KG1 (cell line): ENCODE measurements at places on chromosomes 3 and 15.

- DNase-seq: no peak
Measured at GRCh38 chr3:114569186-114569585, 275.4 kb downstream of the TIGIT start.

DNA sequence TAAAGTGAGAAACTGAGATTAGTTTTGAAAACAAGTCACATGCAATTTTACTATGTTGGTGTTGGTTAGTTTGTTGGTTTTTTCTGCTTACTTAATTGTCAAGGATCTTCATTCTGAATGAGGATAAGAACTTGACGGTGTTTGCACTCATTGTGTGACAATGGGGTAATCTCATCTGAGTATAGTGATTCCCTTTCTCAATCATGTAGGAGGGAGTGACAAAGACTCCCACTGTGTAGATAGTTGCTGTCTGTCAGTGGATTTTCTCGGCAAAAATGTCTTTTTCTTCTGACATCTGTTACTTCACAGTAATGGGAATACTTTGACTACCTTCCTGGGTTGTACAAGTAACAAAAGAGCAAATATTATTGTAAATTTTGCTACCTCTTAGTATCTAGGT is 23.5 kb downstream of the KCNH8 start:
- no peak for DNase-seq

DNA sequence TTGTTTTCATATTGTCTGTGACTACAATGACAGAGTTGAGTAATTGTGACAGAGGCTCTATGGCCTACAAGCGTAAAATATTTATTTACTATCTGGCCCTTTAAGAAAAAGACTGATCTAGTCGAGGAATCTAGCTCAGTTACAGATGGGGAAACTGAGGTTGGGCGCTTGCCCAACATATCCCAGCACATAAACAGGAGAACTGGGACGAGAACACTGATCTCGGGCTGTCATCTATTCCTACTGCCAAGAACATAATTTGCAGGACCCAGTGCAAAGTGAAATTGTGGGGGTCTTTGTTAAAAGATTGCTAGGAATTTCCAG is 1.9 kb downstream of the FES start:
- no peak for DNase-seq

- DNase-seq: no peak
Measured at GRCh38 chr3:126935756-126936509, 47.0 kb upstream of the PLXNA1 start.

GRCh38 chr3:51715977-51716294 is 9.1 kb downstream of the GRM2 start:
- no peak for DNase-seq

GRCh38 chr3:87805670-87806069 is 253.1 kb downstream of the CGGBP1 start:
- DNase-seq: no peak

DNA sequence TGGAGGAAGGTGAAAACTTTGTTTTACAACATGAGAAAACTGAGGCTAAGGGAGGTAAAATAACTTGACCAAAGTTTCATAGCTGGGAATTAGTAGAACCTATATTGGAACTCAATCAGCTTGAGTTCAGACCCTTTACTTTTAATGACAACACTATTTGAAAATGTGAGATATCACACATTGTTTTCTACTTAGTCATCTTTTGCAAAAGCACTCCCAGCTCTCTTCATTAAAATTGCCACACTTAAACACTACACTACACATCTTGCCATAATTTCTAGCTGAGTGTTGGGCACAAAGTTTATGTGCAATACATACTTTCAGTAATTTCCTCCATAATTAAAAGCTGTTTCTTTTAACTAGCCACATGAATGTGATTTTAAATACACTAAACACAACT is 230.4 kb upstream of the DCBLD2 start:
- no peak for DNase-seq

GRCh38 chr3:53818221-53819162 is 27.7 kb downstream of the CHDH start:
- no peak for DNase-seq

GRCh38 chr3:170038434-170039110 is 777 bp downstream of the GPR160 start:
- no peak for DNase-seq

- no peak for DNase-seq
Measured at GRCh38 chr3:141905129-141905528, 28.7 kb downstream of the ATP1B3 start.

DNA sequence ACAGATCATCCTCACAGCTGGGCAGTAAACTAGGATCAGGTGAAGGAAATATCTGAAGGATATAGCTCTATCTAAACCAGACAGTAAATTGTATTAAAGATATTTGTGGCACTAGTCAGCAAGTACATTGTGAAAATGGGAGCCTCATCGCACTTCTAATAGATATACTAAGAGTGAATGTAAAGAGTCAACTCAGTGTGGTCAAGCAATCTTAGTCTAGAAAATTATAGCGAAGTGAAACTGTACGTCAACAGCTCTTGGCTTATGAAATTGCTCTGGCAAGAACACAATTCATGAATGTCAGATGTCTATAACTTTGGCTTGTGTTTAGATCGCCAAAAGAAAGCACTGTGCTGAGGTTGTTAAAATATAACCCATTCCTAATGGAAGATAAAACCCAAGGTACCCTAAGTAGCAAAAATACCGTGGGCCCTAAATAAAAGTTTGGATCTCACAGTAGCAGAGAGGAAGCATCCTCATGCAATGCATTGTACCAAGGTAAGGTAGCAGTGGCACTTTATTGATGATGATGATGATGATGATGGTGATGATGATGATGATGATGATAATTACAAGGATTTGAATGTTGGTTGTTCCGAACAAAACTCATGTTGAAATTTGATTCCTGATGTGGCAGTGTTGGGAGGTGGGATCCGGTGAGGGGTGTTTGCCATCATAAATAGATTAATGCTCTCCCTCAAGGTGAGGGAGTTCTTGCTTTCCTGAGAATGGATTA is 228.5 kb downstream of the UNC13C start:
- no peak for DNase-seq

- no peak for DNase-seq
Measured at GRCh38 chr15:67879440-67880129, 39.7 kb upstream of the RNU6-1 start.

DNA sequence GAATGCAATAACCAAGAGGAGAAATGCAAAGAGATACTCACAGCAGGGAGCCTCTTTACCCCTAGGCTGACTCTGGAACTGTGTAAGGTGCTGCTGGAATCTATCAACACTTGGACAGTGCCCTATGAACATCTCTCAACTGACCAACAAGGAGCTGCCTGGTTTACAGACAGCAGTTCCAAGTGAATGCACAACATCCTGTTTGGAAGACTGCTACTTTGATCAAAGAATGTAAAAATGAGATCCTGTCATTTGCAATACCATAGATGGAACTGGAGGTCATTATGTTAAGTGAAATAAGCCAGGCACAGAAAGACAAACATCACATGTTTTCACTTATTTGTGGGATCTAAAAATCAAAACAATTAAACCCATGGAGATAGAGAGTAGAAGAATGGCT is 136.3 kb downstream of the IMPG2 start:
- no peak for DNase-seq

DNA sequence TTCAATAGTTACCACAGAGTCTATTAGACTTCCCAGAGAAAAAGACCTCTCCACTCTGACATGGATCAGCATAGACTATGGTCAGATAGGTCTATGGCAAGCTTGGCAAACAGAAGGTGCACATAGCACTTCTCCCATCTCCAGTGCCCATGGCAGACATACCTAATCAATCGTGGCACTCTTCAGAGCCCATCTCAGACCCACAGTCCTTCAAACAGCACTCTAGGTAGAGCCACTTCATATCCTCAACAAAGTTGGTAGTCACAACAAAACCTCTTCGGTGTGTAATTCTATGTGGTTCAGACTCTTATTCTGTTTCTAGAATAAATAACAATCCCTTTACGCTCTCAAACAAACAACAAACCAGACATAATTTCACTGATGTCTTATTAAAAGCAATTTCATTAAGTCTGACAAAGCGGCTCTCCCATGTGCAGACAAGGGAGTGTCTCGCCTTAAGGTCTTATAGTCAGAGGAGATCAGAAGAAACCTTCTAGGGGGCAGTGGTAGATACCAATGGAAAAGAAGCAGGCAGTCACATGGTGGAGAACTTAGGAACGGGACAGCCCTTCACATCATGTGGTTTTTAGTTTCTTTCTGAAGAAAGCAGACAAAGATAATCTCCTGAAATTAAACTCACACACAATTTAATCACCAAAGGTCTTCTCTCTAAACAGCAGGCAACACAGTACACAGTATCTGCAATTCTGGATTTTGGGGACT is 483.4 kb downstream of the FOXP1 start:
- no peak for DNase-seq
